ENCODE measurements at places on chromosomes 7 and 10.

DNA sequence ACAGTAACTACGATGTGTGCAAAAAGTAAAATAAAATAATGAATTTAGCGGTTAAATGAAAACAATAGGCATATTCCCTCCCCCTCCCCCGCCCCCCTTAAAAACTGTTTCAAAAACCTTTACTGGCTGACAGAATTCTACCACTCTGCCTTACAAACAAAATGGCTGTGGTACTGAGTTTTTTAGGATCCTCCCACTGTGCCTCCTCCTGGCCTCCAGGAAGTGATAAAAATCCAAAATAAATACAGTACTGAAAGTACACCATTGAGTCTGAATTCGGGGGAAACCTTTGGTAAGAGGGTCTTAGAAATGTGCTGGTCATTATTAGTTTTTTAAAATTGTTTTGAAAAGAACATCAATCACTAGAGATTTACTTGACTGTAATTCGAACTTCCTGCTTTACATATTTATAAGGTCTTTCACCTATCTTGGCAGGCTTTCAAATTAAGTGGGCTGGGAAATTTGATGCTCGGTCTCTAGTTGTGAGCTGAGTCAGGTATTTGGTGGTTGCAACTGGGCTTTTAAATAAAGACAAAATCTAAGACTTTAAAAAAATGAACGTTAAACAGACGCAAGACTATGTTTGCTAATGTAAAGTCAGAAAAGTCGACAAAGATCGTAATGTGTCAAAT, 32.5 kb upstream of the EPC1 start:
- no peak for DNase-seq

DNA sequence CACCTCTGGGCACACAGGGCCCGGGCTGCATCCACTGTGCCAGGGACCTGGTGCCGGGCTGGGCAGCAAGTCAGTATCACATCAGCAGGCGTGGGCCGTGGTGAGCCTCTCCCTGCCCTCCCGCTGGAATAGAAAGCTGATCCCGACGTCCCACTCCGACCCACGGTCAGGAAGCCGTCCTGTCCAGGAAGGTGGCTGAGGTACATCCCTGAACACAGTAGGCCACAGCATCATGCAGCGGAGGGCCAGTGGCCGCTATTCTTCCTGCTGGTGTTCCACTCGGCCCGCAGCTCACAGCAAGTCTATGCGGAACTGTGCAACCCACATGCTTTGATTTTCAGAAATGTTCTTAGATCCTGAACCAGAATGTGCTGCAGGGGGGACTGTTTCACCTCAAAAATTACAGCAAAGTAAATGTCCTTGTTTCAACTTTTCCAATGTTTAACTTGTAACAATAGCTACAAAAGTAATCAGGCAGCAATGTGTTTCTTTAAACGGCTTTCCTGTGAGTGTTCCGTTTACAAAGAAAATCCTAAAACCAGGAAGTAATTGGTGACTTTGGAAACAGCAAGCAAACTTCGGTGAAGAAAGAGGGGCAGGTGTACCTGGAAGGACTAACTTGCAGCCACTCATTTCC, 676 bp upstream of the GPR146 start:
- no peak for DNase-seq

GRCh38 chr7:110856704-110857103, 234.2 kb upstream of the LRRN3 start:
- DNase-seq, result no peak

DNA sequence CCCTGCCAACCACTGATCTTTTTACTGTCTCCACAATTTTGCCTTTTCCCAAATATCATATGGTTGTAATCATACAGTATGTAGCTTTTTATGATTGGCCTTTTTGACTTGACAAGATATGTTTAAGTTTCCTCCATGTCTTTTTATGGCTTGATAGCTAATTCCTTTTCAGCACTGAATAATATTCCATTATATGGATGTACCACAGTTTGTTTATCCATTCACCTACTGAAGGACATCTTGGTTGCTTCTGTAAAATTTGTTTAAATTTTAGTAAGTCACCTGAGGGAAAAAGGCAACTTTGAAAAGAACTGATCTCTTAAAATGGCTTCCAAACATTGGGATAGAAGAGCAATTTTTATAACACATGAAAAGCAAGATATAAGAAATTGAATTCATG, 43.5 kb downstream of the ATRNL1 start:
- no peak for DNase-seq

DNA sequence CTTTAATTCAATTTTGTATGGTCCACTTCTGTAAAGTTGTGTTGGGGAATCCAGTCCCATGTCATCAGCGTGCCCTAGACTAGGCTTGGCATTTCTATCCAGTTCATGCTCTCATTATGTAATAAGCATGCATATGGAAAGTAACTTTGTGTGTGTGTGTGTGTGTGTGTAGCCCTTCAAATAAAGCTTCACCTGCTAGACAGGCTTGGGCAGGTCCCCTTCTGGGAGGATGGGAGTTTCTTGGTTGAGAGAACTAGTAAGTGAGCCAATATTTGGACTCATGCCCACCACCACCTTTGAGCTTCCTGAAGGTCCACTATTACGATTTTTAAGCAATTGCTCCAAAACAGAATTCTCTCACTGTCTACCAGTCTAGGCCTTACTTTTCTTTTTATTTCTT, 6.9 kb downstream of the BZW2 start:
- no peak for DNase-seq
